Hypothalamus (tissue), 51 donors: ENCODE measurements at places on chromosomes 11 and 22.

GRCh38 chr11:30349885-30350284 lies 27.0 kb downstream of the ARL14EP start:
- DNase-seq = no peak

DNA sequence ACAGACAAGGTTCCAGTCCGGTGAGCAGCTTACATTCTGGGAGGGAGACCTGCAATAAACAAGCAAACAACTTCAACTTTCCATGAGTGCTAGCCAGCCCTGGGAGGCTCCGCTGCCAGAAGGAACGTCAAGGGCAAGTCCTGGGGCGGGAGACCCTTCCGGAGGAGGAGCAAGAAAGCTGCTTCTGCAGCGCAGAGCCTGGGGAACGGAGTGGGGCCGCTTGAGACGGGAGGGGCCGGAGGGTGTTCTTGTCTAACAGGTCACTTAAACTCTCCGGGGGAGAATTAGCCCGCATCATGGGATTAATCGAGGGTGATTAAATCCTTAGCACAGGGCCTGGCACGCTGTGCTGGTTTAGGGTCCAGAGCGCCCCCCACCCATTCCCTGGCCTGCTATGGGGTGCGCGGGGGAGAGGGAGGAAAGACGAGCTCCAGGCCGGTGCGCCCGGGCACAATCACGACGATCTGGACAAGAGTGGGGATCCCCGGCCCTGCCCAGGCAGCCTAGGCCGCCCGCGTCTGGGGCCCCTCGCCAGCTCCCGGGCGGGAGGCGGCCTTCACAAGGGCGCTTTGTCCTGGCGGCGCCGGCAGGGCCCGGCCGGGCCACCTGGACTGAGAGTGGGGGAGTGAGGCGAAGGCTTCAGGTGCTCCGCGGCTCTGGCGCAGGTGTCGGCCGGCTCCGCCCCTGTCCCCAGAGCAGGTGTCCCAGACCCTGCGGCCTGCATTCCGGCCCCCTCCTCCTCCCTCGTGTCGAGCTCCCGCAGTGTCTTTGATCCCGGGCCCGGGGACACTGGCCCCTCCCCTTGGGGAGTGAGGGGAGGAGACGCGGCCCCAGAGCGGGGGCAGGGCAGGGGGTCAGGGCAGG lies 663 bp upstream of the LARGE2 start:
- DNase-seq = no peak

- no peak for DNase-seq
Measured at GRCh38 chr11:92057849-92058442, 166.7 kb upstream of the FAT3 start.

GRCh38 chr22:29394931-29395581 lies 6.7 kb upstream of the AP1B1 start:
- peak; percentile 66 for DNase-seq

DNA sequence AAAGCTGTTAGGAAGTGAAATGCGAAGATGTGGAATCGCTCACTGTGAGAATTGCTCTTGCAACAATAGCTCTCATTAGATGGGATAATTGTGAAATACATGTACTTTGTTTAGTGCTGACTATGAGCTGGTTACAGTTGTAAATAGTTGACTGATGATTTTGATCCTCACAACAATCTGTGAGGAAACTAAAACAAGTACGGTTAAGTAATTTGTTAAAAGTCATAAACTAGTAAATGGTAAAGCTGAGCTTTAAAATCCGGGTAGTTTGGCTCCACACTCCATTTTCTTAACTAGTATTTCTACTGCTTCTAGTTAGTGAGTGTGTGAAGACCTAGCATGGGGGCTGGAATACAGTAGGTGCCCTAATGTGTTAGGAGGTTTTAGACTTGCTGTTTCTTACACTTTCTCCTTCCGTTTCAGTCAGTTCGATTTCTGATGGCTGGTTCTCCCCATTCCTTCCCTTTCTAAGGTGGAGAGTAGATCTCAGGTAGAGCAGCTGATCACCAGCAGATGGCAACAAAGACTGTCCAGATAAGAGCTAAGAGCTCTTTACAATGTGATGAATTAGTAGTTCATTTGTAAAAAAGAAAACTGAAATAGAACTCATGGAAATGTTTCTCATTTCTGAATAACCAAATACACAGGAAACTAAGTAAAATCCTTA lies 16.3 kb upstream of the CYP2R1 start:
- DNase-seq = no peak

DNA sequence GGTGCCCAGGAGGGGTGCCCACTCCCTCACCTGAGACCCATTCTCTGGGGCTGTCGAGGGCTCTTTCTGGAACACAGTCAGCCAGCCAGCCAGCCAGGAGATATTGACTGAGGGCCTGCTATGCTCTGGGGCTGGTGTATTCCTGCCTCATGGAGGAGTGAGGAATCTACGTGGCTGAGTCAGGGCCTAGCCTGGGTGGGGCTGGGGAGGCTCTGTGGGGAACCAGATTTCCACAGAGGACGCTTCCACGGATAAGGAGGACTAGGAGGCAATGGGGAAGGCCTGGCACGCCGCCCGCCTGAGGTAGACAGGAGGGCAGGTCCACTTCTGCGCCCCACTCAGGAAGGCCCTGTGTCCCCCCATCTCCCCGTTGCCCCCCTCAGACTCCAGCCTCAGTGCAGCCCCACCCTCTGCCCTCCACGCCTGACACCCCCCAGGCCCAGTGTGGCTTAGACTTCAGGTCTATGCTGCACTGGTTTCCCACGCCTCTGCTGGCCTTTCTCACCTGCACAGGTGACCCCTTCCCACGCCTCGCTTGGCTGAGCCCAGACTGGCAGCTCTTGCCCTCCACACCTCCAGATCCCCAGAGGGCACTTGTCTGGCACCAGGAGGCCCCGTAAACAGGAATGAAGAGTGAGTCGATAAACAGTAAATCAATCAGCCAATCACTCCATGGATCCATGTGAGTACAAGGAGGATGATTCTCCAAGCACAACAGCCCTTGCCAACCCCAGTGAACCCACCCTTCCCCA lies 37.5 kb downstream of the MACROD1 start:
- no peak for DNase-seq

DNA sequence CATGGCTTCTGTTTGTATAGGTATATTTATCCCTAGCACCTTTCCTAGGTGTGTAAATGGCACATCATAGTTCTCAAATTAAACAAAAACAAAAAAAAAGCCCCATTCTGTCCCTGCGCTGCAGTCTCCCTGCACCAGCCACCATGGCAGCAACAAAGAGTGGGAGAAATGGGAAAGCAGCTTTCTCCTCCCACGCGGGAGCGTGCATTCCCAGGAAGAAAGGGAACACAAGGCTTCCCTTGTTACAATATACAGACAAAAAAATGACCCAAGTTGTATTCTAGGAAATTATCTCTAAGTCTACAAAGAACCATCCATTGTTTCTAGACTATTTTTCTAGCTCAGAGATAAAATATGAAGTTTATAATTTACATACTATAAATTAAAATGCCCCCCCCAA lies 16.1 kb upstream of the TMPRSS5 start:
- no peak for DNase-seq

- DNase-seq = no peak
Measured at GRCh38 chr11:20161923-20162744, 1.9 kb upstream of the DBX1 start.

DNA sequence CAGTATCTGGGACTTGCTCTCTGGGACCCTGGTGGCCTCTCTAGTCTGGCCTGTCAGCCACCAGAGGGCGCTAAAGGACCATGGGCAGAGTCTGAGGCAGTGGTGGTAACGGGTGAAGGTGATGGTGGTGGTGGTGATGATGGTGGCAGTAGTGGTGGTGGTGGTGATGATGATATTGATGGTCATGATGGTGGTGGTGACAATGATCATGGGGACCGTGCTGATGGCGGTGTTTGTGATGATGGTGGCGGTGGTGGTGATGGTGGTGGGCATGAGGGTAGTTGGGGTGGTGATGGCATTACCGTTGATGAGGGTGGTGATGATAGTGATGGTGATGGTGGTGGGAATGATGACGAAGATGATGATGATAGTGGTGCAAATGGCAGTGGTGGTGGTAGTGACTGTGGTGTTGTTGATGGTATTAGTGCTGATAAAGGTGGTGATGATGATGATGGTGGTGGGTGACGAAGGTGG lies 16.0 kb downstream of the TRPM5 start:
- DNase-seq = peak; percentile 24

GRCh38 chr11:2208691-2209369 lies 37.2 kb upstream of the TH start:
- DNase-seq = no peak

DNA sequence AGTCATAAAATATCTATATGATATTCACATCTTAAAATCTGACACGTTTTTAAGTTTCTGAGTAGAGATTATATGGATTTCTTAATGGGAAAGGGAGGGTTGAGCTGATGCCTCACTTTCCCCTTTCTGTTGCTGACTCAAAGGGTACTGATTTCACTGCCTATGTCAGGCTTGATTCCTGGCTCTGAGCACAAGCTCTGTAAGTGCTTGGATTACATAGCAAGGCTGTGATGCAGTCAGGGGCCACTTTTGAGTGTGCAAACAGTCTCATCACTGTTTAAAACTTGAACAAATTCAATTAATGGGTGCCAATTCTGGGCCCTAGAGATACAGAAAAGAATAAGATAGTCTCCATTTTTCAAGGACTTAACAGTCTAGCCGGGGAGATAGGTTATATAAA lies 14.4 kb downstream of the ATXN10 start:
- no peak for DNase-seq
